H1 (cell line): ENCODE measurements at places on chromosomes 5 and 9. TPM values are rescaled to one million over a fixed set of nuclear protein-coding genes. Genes with fewer than 3 reads are reported as not detected.

Gene CNTFR
- total RNA-seq: 1.2 and 1.5 TPM in 2 replicates

DNA sequence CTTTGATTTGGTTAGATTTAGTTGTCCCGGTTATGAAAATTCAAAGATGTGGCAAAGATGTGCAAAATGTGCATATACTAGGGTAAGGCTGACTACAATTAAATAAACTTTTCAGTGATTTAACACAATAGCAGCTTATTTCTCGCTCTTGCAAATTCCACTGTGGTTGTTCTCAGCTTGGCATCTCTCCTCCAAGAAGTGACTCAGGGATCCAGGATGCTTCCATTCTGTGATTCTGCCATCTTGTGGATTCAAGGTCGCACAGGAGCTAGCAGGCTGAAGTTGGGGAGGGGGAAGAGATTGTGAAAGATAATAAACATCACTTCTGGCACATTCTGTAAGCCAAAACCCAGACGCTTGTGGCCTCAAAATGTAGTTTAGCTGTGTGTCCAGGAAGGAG lies 60.1 kb upstream of the TGFBR1 start:
- DNase-seq: no peak

Gene FOXD4L6
- 0.13 TPM in 1 of 2 replicates, not detected in the other for total RNA-seq

DNA sequence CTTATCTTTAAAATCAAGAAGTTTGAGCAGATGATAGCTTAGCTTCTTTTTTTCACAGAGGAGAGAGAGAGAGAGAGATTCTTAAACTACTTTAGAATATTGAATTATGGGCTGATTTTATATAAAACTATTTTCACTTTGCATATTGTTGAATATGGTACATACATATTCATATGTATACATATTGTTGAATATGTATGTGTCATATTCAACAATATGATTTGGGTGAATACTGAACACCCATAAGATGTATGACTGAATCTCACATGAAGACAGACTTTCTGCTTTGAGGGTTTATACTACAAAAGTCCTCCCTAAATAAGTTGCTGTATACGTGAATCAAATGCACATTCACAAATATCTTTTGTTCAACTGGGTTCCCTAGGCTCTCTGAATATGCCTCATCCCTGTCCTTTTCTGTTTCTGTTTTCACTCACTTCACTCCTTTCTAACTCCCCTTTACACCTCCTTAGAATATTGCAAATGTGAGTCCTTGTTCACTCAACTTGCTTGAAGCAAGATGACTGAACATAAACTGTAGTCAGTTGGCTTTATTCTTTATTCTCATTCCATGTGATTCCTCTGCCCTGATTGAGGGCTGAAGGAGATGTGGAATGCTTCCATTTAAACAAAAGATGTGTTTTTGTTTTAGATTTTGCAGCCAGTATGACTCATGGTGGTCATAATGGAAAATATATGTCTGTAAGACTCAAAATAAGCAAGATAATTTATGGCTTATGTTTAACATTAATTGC lies 225.4 kb upstream of the DAB2 start:
- no peak for DNase-seq

Gene FER
- 14.3 and 15.8 TPM in 2 replicates for total RNA-seq

DNA sequence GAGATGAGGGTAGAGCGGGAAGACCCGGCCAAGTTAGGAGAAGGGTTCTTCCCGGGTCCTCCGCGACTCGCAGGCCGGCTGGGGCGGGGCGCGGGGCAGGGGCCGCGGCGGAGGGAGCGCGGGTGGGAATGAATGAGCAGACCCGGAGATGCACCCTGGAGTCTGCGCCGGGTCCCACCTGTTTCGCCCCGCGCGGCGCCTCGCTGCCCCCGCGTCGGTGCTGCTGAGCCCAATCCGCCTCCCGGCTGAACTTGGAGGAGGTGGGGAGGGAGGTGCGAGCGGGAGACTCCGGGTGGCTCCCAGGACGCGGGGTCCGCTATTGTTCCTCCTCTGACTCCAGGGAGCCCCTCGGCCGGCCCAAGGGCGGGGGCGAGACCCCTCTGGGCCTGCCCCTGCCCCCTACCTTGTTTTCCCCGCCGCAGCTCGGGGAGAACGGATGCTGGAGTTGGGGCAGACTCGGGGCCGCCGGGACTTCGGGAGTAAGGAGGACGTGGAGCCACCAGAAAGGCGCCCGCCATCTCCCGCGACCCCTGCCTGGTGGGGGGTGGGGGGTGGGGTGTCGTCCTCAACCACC lies 659 bp downstream of the RAI14 start:
- no peak for DNase-seq

DNA sequence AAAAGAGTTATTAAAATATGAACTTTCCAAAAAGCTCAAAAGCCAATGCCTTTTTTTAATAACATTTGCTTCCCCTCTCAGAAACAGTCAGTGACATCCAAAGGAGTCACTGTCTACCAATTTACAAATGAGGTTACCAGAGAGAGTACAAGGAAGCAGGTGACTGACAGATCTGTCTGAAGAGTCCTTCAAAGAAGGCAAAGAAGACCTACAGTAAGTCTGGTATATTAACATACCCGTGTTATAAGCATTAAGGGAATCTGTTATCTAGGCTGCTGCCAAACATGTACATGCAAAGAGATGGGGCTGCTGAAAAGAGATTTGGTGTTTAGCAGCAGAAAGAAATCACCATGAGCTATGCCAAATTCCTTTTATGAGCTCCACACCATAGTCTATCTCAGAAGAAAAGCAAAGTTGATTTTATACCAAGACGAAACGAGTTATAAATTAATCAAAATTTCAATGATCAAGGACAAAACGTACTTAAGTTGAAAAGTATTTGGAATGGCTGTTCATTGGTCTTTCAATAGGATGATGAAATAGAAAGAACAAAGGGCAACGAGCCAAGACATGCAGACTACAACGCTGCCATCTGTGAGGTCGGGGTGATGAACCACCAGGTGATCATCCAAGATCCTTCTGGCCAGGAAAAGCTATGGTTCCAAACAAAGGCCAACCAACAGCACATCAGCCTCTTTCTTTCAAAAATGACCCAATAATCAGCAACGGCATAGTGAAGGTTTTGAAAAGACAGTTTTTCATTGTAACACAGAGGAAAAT lies 8.1 kb downstream of the PRELID2 start:
- no peak for DNase-seq

Gene TTC1
- total RNA-seq: 63.9 TPM in 2 replicates

DNA sequence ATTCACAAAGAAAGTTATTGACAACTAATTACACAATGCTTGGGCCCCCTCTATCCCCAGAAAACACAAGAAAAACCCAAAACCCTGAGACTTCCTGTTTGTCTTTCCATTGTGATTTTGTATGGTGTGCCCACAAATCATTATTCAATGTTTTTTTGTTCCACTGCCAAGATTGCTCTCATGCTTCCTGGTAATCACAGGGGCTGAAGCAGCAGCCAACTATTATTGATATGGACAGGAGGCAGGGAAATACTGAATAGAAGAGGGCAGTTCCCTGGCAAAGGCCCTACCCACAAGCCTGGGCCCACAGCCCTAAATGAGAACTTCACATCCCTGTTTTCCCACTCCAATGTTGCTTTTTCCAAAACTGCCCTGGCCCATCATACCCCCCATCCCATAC lies 21.5 kb upstream of the RFK start:
- no peak for DNase-seq

DNA sequence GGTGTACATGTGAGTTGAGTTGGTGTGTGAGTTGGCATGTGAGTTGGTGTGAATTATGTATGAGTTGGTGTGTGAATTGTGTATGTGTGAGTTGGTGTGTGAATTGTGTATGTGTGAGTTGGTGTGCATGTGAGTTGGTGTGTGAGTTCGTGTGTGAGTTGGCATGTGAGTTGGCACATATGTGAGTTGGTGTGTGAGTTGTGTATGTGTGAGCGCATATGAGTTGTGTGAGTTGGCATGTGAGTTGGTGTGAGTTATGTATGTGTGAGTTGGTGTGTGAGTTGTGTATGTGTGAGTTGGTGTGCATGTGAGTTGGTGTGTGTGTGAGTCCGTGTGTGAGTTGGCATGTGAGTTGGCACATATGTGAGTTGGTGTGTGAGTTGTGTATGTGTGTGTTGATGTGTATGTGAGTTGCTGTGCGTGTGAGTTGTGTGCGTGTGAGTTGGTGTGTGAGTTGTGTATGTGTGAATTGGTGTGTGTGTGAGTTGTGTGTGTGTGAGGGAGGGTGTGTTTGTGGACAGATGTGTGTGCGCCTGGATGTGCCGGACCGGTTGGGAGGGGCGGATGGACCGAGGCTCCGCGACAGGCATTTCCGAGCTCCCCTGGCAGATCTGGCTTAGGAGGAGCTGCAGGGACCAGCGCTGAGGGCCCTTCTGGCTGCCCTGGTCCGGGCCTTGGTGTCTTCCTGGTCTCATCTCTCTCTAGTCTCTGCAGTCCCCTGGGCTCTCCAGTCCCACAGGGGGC lies 162.5 kb upstream of the IER5L start:
- DNase-seq: no peak
